Left lung (tissue), 14 donors: ENCODE measurements at places on chromosomes 6 and 20.

GRCh38 chr6:46947497-46947896 lies 25.8 kb upstream of the ADGRF5 start:
- peaks cover 16% of the 10 kb centered on the region for H3K4me1 ChIP-seq
- peak overlapping the region; percentile 42 for H3K27ac ChIP-seq
- no peak for DNase-seq
- no peaks in the 10 kb centered on the region for H3K36me3 ChIP-seq
- H3K4me3 ChIP-seq = no peak overlapping the region

DNA sequence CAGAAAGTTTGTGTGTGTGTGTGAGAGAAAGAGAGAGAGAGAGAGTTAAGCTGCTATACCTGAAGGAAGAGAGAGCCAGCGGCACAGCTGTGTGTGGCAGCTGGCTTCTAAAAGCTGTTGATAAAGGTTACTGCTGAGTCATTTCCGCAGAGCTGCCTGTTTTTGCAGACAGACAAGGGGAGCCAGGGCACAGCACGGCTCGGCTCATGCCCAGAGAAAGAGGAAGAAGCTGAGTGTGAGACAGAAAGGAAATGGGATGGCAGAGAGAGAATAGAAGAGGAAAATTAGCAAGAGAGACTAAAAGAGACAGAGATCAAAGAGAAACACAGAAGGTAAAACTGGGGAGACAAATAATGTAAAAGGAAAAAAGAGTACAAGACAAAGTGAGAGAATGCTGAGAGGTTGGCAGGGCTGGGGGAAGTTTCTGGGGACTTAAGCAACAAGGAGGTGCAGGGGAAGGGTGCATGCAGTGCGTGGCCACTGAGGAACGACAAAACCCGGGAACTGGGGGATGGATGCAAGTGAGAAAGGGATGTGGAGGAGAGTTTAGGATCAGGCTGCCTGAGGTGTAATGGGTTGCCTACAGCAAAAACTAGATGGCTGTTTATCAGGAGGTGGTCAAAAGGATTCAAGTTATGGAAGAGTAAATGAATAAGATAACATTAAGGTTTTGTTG lies 22.7 kb downstream of the HLA-A start:
- H3K4me1 ChIP-seq = peaks cover 19% of the 10 kb centered on the region
- DNase-seq = peak; percentile 87
- no peaks in the 10 kb centered on the region for H3K36me3 ChIP-seq
- peak overlapping the region; percentile 93 for H3K27ac ChIP-seq
- H3K27me3 ChIP-seq = no peaks in the 10 kb centered on the region

GRCh38 chr6:155628306-155628705 lies 172.7 kb upstream of the NOX3 start:
- no peak overlapping the region for H3K4me3 ChIP-seq
- DNase-seq = no peak

GRCh38 chr20:20454367-20454766 lies 86.5 kb downstream of the INSM1 start:
- no peak overlapping the region for H3K27ac ChIP-seq
- no peak overlapping the region for H3K4me3 ChIP-seq

- H3K36me3 ChIP-seq = no peaks in the 10 kb centered on the region
- H3K4me3 ChIP-seq = no peak overlapping the region
- H3K4me1 ChIP-seq = no peaks in the 10 kb centered on the region
- H3K27me3 ChIP-seq = no peaks in the 10 kb centered on the region
Observed at GRCh38 chr20:4053071-4053919, 37.9 kb upstream of the RNF24 start.

- H3K36me3 ChIP-seq = no peaks in the 10 kb centered on the region
- no peaks in the 10 kb centered on the region for H3K4me1 ChIP-seq
- no peaks in the 10 kb centered on the region for H3K27me3 ChIP-seq
- no peak overlapping the region for H3K27ac ChIP-seq
- H3K4me3 ChIP-seq = no peak overlapping the region
Observed at GRCh38 chr6:68473433-68474210, 161.5 kb upstream of the ADGRB3 start.

DNA sequence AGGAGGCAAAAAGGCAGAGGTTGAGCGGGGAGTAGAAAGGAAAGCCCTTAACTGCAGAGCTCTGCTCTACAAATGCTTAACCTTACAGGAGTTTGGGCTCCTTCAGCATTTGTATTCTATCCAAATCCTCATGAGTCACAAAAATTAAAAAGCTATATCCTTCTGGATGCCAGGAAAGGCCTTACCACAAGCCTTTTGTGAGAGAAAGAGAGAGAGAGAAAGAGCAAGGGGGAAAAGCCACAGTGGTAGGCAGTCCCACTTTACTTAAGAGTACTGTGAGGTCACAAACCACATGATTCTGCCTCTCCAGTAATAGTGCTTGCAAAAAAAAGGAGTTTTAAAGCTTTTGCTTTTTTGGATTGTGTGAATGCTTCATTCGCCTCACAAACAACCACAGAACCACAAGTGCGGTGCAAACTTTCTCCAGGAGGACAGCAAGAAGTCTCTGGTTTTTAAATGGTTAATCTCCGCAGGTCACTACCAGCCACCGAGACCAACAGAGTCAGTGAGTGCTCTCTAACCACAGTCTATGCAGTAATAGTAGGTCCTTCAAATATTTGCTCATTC lies at the start of gene RUNX2:
RUNX2 (plus strand) TSS at position 375 of the 567 bp plus-strand sequence. CDS start 397 bp downstream, outside the sequence.
- DNase-seq = no peak
- no peaks in the 10 kb centered on the region for H3K36me3 ChIP-seq
- peak within 1 kb of the TSS; percentile 69 for H3K27ac ChIP-seq
- H3K4me1 ChIP-seq = no peaks in the 10 kb centered on the region
- H3K27me3 ChIP-seq = no peaks in the 10 kb centered on the region
- H3K4me3 ChIP-seq = peak within 1 kb of the TSS; percentile 15

- no peaks in the 10 kb centered on the region for H3K36me3 ChIP-seq
- H3K27ac ChIP-seq = no peak overlapping the region
- H3K27me3 ChIP-seq = no peaks in the 10 kb centered on the region
- H3K4me1 ChIP-seq = no peaks in the 10 kb centered on the region
- no peak overlapping the region for H3K4me3 ChIP-seq
Observed at GRCh38 chr20:16417001-16417400, 156.2 kb downstream of the KIF16B start.

GRCh38 chr20:24754691-24755090 lies 194.4 kb upstream of the CST7 start:
- no peaks in the 10 kb centered on the region for H3K4me1 ChIP-seq
- no peaks in the 10 kb centered on the region for H3K27me3 ChIP-seq
- H3K27ac ChIP-seq = no peak overlapping the region
- no peak overlapping the region for H3K4me3 ChIP-seq

DNA sequence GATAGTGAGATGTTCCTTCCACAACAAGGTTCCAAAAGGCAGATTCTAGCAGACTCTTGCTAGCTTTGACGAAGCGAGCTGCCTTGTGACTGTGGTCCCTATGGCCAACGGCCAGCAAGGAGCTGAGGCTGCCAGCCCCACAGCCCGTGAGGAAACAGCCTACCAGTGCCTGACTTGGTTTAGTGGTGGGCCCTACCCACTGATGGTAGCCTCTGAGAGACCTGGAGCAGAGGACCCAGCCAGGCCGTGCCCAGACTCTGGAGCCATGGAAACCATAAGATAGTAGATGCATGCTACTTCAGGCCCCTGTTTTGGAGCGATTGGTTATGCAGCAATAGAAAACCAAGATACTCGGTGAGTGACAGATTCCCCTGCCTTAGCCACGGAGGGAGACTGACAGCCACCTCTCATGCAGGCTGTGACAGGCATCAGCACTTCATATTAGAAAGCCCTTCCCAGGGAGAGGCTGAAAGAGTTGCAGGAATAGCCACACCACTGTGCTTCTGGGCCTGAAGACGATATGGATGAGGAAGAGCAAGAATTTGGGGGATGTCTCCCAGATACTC lies 19.2 kb downstream of the PSMG4 start:
- peaks cover 21% of the 10 kb centered on the region for H3K4me1 ChIP-seq
- H3K27ac ChIP-seq = no peak overlapping the region
- no peak overlapping the region for H3K4me3 ChIP-seq
- H3K27me3 ChIP-seq = no peaks in the 10 kb centered on the region
- peaks cover 6% of the 10 kb centered on the region for H3K36me3 ChIP-seq

GRCh38 chr20:10946124-10946880 lies 272.5 kb upstream of the JAG1 start:
- H3K4me3 ChIP-seq = no peak overlapping the region
- no peaks in the 10 kb centered on the region for H3K4me1 ChIP-seq
- no peak overlapping the region for H3K27ac ChIP-seq
- H3K27me3 ChIP-seq = no peaks in the 10 kb centered on the region
- no peak for DNase-seq

- H3K27ac ChIP-seq = no peak overlapping the region
- H3K4me3 ChIP-seq = no peak overlapping the region
- H3K27me3 ChIP-seq = no peaks in the 10 kb centered on the region
- DNase-seq = peak; percentile 48
- no peaks in the 10 kb centered on the region for H3K36me3 ChIP-seq
- H3K4me1 ChIP-seq = no peaks in the 10 kb centered on the region
Observed at GRCh38 chr6:112701201-112701600, 354.1 kb downstream of the RFPL4B start.

- peaks cover 47% of the 10 kb centered on the region for H3K4me1 ChIP-seq
- H3K27ac ChIP-seq = peak overlapping the region; percentile 46
- DNase-seq = no peak
- H3K4me3 ChIP-seq = no peak overlapping the region
- no peaks in the 10 kb centered on the region for H3K27me3 ChIP-seq
Observed at GRCh38 chr20:32337937-32338661, 20.0 kb upstream of the ASXL1 start.

DNA sequence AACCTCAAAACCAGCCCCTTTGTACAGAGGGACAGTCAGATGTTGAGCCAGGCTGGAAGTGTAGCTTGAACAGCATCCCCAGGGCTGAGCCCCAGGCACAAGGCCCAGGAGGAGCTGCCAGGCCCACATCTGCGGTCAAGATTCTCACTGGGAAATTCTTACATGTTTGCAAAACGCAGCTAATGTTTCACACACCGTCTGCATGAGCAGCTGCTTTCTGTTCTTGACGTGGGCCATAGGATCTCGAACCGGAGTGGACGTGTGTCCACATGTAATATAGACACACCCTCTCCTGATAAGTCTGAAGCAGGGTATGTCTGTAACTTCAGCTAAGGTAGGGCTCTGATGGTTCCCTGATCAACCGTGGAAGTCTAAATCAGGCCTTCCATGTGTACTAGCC lies 41.3 kb upstream of the TRAF3IP2 start:
- H3K27me3 ChIP-seq = no peaks in the 10 kb centered on the region
- H3K4me3 ChIP-seq = no peak overlapping the region
- no peaks in the 10 kb centered on the region for H3K36me3 ChIP-seq
- peaks cover 8% of the 10 kb centered on the region for H3K4me1 ChIP-seq
- no peak for DNase-seq

DNA sequence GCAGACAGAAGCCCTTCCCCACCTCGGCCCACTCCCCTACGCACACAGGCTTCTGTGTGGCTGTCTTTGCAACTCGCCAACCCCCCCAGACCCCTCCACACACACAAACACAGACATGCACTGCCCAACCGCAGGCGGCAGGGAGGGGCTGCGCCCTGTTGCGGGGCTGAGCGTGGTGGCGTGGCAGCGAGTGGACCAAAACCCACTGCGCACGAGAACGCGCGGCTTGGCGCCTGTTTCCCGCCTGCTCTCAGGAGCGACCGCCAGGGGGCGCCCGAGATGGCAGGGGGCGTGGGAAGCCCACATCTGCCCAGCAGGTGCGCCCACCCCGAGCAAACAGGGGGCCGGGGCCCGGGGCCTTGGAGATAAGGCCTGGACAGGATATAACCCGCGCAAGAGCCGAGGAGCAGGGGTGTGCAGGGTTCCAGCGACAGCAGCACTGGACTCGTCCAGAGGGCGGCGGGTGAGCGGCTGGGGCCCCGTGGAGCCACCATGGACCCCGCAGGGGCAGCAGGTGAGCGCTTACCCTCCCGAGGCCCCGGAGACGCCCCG lies at the start of gene RBPJL:
RBPJL (plus strand) TSS at position 410 of the 552 bp plus-strand sequence; CDS start at position 493, 83 bp downstream.
- H3K27me3 ChIP-seq = peaks cover 28% of the 10 kb centered on the region
- no peaks in the 10 kb centered on the region for H3K36me3 ChIP-seq
- H3K4me3 ChIP-seq = no peak within 1 kb of the TSS
- no peaks in the 10 kb centered on the region for H3K4me1 ChIP-seq
- no peak for DNase-seq

GRCh38 chr20:36010076-36010475 lies 41.7 kb downstream of the CNBD2 start:
- H3K27ac ChIP-seq = peak overlapping the region; percentile 11
- H3K4me3 ChIP-seq = no peak overlapping the region
- H3K4me1 ChIP-seq = no peaks in the 10 kb centered on the region
- peak; percentile 45 for DNase-seq
- H3K36me3 ChIP-seq = no peaks in the 10 kb centered on the region

DNA sequence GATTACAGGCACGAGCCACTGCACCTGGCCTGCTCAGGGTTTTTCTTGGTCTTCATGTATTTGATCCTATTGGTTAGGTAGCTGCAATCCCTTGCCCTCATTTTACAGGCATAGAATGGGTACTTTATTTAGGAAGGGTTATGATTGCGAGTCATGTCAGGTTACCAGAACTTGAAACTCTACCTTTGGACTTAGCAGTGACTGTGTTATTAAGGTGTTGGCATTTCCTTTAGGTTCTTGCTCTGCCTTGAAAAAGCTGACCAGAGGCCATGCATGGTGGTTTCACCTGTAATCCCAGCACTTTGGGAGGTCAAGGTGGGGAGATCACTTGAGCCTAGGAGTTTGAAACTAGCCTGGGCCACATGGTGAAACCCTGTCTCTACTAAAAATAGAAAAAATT lies 24.5 kb downstream of the JARID2 start:
- no peak overlapping the region for H3K27ac ChIP-seq
- no peaks in the 10 kb centered on the region for H3K36me3 ChIP-seq
- H3K4me3 ChIP-seq = no peak overlapping the region

- no peaks in the 10 kb centered on the region for H3K4me1 ChIP-seq
- no peak overlapping the region for H3K4me3 ChIP-seq
- no peak overlapping the region for H3K27ac ChIP-seq
- H3K36me3 ChIP-seq = no peaks in the 10 kb centered on the region
Observed at GRCh38 chr20:57919049-57919448, 209.2 kb upstream of the PMEPA1 start.

- H3K4me3 ChIP-seq = no peak overlapping the region
- no peaks in the 10 kb centered on the region for H3K27me3 ChIP-seq
- no peak for DNase-seq
- H3K27ac ChIP-seq = no peak overlapping the region
Observed at GRCh38 chr20:5621305-5621704, 128.9 kb upstream of the SHLD1 start.

- H3K36me3 ChIP-seq = no peaks in the 10 kb centered on the region
- no peak overlapping the region for H3K27ac ChIP-seq
- no peak overlapping the region for H3K4me3 ChIP-seq
- no peaks in the 10 kb centered on the region for H3K27me3 ChIP-seq
- peak; percentile 74 for DNase-seq
Observed at GRCh38 chr20:33791959-33792597, 19.1 kb upstream of the CHMP4B start.
